SW480 (cell line): ENCODE measurements at places on chromosomes 5 and 9.

DNA sequence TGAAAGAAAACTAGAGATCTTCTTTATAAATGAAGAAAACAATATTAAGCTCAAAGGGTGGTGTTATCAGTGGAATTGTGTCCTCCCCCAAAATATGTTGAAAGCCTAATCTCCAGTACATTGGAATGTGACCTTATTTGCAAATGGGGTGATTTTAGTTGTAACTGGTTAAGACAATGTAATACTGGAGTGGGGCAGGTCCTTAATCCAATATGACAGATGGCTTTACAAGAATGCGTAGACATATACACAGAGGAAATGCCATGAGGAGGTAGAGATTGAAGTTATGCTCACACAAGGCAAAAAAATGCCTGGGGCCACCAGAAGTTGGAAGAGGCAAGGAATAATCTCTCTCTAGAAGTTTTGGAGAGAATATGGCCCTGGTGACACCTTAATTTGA is 13.7 kb upstream of the TRIM32 start:
- DNase-seq: no peak

GRCh38 chr9:136554870-136555269 is 9.0 kb upstream of the NOTCH1 start:
- DNase-seq: no peak

- no peak for DNase-seq
These were observed 332.0 kb downstream of the ARHGEF28 start for GRCh38 chr5:73958037-73958436.

DNA sequence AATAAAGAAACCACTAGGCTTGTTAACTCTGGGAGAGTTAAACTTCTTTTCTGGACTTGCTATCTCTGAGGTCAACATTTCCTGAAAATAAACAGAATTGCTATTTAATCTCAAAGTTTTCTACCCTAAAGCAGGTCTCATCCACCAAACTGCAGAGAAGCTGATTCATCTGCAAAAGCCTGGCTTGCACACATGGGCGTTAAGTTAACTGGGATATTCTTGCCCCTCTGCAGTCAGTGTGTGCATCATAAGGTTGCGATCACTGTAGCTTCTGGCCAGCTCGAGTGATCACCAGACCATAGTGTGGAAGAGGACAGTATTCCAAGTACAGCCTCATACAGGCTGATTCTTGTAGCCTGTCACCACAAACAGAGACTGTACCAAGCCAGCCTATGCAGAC is 99.2 kb downstream of the SPOCK1 start:
- DNase-seq: no peak

GRCh38 chr5:35876922-35877321 is 20.2 kb downstream of the IL7R start:
- DNase-seq: no peak

DNA sequence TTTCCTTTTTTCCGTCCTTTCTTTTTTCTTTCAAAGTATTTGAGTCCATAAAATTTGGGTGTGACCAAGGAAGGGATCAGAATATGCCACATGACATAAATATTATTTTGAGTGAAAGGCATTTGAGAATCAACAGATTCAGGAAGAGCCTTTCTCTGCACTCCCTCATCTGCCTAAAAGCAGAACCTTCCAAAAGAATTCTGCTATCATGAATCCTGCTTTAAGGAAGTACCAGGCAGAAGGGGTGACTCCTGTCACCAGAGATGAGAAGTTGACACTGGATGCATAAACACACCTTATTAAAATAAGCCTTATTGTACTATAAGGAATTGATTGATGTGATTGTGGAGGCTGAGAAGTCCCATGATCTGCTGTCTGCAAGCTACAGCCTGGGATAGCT is 196.7 kb downstream of the SREK1 start:
- DNase-seq: no peak

DNA sequence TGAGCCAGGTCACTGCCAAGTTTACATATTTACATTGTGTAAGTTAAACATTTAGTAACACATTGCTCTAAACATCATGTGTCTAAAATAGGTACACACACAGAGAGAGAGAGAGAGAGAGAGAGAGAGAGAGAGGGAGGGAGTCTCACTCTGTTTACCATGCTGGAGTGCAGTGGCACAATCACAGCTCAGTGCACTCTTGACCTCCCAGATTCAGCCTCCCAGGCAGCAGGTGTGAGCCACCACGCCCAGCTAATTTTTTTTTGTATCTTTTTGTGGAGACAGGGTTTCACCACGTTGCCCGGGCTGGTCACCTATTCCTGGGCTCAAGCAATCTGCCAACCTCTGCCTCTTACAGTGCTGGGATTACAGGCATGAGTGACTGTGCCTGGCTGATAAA is 1045.3 kb downstream of the TLE1 start:
- no peak for DNase-seq

GRCh38 chr9:33752130-33752637 is 43.2 kb upstream of the PRSS3 start:
- no peak for DNase-seq

DNA sequence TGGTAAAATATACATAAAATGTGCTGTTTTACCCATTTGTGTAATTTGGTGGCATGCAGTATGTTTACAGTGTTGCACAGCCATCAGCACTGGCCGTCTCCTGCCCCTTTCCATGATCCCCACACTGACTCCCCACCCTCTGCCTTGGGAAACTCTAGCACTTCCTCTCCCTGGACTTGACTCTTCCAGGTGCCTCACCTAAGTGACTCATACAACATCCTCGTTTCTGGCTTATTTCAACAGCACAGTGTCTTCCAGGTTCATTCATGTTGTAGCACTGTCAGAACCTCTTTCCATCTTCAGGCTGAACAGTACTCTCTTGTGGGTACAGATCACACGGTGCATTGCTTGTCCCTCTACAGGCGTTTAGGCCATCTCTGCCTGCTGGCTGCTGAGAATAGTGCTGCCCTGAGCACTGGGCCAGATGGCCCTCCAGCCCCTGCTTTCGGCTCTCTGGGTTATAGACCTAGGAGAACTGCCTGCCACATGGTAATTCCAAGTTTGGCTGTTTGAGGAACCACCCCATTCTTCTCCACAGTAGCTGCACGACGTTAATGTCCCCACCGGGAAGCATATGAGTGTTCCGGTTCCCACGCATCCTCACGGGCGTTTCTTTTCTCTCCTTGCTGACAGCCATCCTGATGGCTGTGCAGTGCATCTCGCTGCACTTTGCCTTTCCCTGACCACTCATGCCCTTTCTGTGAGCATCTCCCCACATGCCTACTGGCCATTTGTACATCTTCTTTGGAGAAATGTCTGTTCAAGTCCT is 211.8 kb downstream of the FANCC start:
- DNase-seq: peak; percentile 69

DNA sequence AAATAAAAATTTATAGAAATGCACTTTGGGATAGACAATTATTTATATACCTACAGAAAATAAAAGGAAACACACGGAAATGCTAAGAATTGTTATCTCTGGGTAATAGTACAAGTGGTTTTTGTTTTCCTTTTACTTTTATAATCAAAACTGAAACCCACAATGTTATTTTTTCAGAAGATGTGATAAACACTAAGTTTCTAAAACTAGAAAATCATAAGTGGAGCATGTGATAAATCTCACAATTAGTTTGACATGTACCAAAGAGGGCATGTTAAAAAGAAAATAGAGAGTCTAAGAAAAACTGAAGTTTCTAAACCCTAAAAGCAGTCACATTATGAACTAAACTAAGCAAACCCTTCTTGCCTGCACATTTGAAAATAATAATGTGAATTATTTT is 61.1 kb downstream of the OXCT1 start:
- DNase-seq: no peak

DNA sequence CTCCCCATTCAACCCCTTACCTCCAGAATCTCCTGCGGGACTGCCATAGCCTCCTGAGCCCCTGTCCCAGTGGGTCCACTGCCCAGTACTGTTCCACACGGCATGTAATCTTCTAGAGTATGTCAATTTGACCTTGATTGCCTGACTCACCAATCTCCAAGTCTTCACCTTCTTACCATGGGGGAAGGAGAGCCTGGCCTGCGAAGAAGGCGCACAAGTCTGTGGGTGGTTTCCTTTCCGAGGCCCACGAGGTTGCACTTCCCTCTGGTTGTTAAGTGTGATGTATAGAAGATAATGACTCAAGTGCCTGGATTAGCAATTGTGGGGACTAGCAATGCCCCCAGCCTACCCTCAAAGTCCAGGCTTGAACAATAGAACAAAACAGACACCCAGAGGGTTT is 8.1 kb upstream of the TENT4A start:
- no peak for DNase-seq

- no peak for DNase-seq
These were observed 298.3 kb downstream of the GADD45G start for GRCh38 chr9:89903141-89903475.

DNA sequence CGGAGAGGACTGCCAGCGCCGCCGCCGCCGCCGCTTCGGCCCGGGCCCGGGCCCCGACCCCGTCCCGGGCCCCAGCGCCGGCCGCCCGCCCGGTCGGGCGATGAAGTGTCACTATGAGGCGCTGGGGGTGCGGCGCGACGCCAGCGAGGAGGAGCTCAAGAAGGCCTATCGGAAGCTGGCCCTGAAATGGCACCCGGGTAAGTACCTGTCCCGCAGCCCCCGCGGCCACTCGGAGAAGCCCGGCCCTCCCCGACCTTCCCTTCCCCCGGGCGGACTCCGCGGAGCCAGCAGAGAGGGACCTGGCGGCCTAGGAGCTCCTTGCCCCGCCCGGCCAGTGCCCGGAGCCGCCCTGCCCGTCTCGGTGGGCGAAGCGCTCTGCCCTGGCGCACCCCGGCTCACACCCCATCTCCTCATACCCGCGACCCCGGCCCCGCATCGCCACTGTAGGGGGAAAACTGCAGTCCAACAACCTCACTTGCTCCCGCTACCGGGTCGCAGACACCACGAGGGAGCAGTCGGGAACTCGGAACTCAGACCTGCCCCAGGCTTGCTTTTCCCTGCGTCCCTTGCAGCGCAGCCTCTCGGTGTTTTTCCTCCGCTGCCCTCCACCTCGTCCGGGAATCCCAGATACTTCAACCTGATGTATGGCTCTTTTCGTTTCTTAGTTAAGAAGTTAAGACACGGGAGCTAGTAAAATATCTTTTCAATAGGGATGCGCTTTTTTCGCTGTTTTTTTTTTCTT is 532 bp downstream of the DNAJC21 start:
- peak; percentile 82 for DNase-seq

DNA sequence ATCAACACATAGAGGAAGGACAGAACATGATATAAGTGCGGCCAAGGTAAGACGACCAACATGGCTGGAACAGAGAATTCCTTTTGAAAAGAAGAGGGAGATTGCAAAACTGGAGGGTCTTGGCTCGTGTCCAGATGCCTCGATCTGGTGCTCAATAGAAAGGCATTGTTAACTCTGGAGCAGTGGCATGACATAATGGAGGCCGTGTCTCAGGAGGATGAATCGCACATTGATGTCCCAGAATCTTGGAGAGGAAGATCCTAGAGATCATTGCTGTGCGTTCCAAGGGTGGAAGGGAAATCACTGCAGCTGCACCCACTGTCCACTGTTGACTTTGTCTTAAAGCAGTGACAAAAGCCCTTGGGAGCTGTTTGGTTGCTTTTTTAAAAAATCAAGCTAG is 30.9 kb downstream of the GRAMD2B start:
- DNase-seq: no peak

DNA sequence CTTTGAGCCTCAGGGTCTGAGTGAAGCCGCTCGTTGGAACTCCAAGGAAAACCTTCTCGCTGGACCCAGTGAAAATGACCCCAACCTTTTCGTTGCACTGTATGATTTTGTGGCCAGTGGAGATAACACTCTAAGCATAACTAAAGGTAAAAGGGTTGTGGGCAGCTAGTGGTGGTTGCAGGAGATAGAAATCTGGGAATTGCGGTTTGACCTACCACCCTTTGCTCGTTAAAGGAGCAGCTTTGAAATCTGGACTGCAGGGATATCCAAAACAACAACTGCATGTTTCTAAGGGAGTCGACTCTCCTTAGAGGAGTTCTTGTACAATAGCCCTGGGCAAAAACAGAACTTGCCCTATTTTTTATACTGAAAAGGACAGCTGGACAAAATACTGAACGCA is 19.0 kb downstream of the ABL1 start:
- peak; percentile 68 for DNase-seq

DNA sequence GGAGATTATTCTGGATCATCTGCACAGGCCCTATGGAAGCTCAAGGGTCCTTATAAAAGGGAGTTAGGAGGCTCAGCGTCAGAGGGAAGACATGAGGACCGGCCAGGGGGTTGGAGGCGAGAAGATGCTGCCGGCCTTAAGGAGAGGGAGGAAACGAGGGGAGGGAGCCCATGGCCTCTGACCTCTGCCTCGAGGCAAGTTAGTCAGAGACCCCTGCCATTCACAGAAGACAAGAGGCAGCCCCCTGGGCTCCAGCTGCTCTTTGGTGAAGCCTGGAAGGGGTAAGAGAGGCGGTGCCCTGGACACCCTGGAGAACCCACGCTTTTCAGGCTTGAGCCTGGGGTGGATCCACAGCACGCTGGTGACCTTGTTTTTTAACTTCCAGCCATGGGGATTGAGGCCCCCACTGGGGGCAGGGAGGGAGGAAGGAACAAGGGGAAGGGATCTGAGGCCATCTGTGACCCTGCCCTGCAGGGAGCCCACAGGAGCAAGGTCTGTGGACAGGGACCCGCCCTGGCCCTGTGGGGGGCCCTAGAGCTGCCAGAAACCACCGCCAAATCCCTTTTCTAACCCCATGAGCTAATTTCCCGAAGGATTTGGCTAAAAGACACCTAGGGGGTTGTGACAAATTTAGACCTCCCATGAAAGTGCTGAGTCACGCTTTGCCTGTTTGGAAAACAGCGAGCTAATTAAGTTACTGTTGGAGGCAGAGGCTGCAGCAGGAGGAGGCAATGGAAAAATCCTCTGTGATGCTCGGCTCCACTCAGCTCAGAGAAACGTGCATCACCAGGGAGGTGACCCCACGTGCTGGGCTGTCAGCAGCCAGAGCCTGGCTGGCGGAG is 49.7 kb downstream of the OLFM1 start:
- DNase-seq: no peak

DNA sequence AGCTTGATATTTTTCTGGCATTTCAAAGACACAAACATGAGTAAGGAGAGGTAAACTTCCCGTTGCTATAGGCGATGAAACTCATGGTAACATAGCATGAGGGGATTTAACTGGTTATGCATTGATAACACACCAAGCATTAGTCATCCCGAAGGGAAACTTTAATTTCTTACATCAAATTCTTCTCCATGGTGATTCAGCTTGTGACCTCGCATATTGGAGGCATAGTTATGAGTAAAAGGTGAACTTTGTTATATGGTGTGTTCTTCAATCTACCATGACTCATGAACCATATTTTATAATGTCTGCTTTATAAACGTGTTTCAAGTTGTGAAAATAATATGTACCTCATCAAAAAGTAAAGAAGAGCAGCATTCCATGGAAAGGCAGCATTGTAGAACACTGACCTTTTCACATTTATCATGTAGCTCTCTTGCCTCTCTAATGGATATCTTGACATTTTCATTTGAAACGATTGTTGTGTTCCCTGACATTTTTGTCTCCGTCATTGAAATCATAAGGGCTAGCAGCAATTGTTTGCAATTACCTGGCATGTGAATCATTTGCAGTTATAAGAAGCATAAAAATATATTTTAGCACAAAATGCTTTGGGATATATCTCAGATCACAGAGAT is 491.8 kb downstream of the ANXA1 start:
- DNase-seq: peak; percentile 35
